ENCODE measurements at places on chromosomes 3 and 15.
A peak's percentile ranks its signal among the peaks of the same experiment; 100 is the strongest.

DNA sequence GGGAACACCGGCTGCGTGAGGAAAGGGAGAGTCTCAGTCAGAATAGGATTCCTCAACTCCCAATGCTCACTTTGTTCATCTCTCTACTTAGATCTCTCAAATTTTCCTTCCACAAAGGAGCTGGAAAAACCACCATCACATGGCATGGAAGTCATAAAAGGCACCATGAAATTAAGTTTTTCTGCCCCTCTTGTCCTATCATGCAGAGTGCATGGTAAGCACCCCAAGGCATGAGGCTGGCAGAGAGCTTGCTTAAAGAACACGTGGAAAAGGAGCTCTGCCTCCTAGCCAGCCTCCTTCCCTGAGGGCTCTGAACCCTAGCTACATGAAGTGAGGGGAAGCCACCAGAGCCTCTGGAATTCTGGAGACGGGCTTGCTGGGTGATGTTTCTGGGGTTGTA is 17.8 kb downstream of the STIMATE start:
- no peak for DNase-seq

GRCh38 chr3:42101481-42101880 is 10.3 kb downstream of the TRAK1 start:
- no peak for DNase-seq

DNA sequence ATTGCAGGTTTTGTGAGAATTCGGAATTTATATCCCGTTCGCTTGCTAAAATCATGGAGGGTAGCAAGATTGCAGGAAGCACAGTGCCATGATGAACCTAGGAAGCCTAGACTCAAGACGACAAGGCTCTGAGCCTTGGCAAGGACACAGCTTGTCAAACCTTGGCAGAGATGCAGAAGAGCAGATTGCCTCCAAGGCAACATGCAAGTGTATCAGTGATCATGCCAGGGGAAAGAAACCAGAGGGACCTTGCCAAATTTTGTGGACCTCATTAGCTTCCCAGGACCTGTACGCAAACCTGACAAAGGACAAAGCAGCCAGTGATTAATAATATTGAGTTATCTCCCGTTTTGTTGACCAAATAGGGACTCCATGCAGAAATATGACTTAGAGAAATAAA is 159.7 kb downstream of the GOLIM4 start:
- no peak for DNase-seq

GRCh38 chr3:69890691-69891090 is 108.8 kb upstream of the SAMMSON start:
- DNase-seq, result no peak

GRCh38 chr3:13202744-13203397 is 129.6 kb upstream of the IQSEC1 start:
- no peak for DNase-seq

DNA sequence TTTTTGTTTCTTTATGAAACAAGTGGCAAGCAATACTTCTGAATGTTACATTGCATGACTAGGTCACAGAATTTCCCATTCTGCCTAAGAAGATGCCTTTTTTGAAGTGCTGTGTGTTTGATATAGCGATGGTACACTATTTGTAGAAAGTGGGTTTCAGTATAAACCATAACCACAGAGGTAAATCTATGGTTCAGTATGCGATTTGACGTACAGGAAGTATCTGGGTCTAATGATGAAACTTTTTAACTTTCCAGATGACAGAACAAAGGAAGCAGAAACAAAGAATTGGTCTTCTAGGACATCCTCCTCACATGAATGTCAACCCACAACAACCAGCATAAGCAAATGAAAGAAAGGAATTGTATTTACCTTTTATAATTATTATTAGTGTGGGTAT is 133.4 kb upstream of the BHLHE40 start:
- no peak for DNase-seq

GRCh38 chr3:166837535-166837934 is 542.6 kb downstream of the ZBBX start:
- no peak for DNase-seq

- no peak for DNase-seq
Observed at GRCh38 chr3:189962466-189962865, 158.2 kb downstream of the P3H2 start.

- no peak for DNase-seq
Observed at GRCh38 chr3:143826296-143826695, 22.0 kb downstream of the SLC9A9 start.

DNA sequence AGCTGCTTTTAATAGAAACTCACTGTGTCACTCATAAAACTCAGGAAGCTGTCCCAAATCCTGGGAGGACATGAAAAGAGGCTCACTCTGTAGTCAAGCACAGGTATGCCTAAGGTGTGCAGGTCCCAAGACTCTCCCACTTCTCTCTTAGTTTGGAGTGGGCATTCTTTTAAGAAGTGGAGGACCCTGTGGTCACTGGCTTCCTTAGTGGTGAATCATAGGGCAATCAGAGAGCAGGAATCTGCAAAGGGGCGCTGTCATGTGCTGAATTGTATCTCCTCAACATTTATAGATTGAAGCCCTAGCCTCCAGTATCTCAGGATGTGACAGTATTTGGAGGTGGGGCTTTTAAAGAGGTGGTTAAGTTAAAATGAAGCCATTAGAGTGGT is 47.2 kb upstream of the ZBTB38 start:
- DNase-seq, result no peak

DNA sequence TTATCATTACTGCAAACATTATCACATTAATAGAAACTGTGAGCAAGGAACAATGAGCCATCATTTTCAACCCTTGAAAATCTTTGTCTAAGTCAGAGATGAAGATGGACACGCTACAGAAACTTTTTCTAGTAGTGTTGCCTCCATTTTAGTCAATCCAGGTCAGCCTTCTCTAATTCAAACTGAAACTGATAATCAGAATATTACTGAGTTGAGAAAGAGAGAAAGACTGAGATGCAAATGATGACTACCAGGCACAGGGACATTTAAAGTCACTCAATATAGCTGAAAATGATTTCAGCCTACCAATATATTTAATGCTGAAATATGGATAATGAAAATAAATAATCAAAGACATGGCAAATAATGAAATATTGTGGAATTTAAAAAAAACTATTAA is 261.4 kb downstream of the GBE1 start:
- DNase-seq, result no peak

DNA sequence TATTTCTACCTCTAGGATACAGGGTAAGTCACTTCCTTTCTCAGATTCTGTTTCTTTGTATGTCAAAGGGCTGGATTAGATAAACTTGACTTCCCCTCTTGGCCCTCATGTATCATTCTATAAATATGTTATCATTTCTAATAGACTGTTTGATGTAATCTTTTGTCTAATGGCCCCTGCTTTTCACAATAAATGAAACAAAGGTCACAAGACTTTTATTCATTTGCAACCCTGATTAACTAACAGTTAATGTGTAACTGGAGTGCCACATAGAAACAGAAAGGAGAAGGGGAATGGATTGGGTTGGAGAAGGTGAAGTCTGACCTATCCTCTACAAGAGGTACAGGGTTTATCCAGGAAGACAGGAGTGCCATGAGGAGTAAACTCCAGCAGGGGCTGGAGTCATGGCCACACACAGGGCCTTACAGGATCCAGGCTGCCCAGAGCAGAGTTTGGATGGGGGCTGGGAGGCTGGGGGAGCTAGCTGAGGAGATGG is 8.0 kb upstream of the B3GNT5 start:
- DNase-seq, result no peak

- no peak for DNase-seq
Observed at GRCh38 chr3:43704697-43705096, 14.0 kb downstream of the ABHD5 start.

GRCh38 chr15:96186105-96186504 is 144.4 kb upstream of the NR2F2 start:
- DNase-seq, result no peak

DNA sequence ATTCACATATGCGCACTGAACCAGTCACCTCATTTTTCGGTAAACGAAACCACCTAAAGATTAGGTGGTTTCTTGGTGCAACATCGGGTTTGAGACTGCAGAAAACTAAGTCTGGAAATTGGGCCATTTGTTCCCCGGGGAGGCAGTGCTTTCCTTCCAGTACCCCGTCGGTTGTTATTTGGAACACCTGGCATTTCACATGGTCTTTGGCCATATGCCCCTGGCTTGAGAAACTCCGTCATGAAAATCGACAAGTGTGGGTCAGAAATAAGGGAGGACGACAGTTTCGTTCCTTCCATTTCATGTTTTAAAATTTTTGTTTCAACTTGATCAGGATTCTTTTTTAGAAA is 544 bp upstream of the GATM start:
- no peak for DNase-seq

GRCh38 chr3:49966233-49966942 is 26.4 kb downstream of the RBM6 start:
- DNase-seq, result no peak

GRCh38 chr3:120764206-120764605 is 21.7 kb downstream of the GTF2E1 start:
- DNase-seq, result no peak

DNA sequence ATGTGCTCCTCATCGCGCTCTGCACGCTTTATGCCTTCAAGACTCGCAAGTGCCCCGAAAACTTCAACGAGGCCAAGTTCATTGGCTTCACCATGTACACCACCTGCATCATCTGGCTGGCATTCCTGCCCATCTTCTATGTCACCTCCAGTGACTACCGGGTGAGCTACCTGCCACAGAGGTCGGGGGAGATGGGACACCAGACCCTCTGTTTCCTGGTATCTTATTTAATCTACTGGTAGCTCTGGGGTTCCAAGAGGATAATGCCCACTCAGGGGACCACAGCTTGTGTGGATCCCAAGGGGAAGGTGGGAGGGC is 9.1 kb downstream of the GRM2 start:
- DNase-seq, result no peak

GRCh38 chr3:13065727-13066126 is 7.5 kb downstream of the IQSEC1 start:
- no peak for DNase-seq

DNA sequence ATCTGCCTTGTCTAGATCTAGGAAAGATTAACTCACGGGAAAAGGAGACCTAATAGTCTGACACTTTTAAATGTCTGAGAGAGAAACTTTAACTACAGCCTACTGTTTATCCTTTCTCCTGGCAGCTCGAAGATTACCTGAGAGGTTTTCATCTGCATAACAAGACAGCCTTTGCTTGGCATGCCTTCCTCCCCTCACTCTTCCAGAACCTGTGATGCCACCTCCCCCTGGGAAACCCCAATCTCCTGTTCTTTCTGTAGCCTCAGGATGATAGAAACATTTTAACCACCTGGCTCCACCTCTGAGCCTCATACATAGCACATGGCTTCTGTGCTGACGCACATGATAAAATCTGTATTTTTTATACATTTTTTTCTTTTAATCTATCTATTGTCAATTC is 420.8 kb downstream of the CNTN6 start:
- DNase-seq, result no peak

DNA sequence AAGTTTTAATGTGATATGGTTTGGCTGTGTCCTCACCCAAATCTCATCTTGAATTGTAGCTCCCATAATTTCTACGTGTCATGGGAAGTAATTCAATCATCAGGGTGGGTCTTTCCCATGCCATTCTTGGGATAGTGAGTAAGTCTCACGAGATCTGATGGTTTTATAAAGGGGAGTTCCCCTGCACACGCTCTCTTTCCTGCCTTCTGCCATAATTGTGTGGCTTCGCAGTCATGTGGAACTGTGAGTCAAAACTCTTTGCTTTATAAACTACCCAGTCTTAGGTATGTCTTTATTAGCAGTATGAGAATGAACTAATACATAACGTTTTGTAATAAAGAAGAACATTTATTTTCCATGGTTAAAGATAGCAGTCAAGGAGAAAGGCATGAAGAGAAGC is 39.2 kb upstream of the GOLIM4 start:
- DNase-seq, result peak; percentile 45

GRCh38 chr15:44593042-44593736 is 56.2 kb downstream of the EIF3J start:
- DNase-seq, result peak; percentile 2

GRCh38 chr3:6120786-6121185 is 740.1 kb upstream of the GRM7 start:
- DNase-seq, result no peak

DNA sequence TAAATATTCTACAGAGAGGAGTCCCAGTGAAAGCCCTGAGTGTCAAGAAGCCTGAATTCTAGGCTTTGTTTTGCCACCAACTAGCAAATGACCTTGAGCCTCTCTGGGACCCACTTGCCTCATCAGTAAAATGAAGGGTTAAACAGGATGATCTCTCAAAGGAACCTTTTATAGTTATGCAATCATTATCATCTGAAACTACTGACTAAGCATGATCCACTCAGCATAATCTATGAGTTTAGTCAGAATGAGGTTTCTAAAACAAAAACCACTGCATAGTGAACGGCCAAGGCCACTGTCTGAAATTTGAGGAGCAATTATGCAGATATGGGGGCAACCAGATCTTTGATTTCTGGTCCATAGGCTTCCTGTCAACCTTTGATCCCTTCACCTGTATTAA is 319.0 kb downstream of the MECOM start:
- DNase-seq, result peak; percentile 10

GRCh38 chr3:38992117-38992760 is 59.5 kb downstream of the SCN11A start:
- DNase-seq, result no peak

GRCh38 chr3:124882816-124883747 is 4.1 kb downstream of the ITGB5 start:
- no peak for DNase-seq

DNA sequence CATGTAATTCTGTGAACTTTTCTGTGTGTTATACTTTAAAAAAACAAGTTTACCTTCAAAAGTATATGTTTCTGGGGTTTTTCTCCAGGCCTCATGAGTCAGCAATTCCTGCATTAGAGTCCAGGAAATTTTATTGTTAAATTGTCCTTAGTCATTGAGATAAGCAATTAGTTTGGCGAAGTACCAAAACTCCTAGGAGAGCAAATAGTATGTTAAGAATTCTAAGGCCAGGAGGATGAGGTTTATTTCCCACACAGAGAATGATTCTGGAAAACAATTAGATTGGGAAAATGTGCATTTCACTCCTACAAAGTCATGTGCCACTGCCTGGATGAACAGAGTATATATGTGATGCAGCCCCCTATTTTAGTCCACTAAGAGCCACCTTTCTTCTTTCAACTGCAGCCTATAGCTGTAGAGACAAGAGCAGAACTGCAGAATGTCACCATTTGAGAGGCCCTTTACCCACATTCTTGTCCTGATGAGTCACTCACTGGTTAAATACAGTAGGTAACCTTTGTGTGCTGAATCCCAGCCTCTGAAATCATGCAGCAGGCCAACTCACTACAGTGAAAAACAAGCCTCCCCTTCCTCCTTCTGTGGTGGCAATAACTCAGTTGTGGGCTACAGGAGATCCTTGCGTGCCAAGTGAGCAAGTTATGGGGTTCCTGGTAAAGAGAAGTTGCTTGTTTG is 452.8 kb upstream of the THBS1 start:
- peak; percentile 74 for DNase-seq

GRCh38 chr3:38458796-38459498 is 5.3 kb downstream of the ACVR2B start:
- peak; percentile 68 for DNase-seq

Data from stromal cell of bone marrow (primary cell).